Liver (tissue), 10 donors: ENCODE measurements at places on chromosomes 7 and 10.

DNA sequence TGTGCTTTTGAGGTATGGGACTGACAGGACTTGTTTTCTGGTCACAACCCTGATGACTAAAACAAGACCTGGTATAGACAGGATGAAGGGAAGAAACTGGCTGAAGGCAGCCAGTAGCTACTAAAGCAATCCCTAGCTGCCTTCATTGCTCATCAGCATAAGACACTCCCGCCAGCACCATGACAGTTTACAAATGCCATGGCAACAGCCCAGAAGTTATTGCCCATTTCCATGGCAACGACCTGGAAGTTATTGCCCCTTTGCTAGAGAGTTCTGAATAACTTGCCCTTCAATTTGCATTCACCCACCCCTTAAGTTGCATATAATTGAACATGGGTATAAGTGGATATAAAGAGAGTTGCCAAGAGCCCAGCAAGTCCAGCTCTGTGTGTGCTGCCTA lies 169.6 kb upstream of the FAM171A1 start:
- no peak for DNase-seq
- H3K4me3 ChIP-seq, result no peak overlapping the region
- H3K27ac ChIP-seq, result no peak overlapping the region
- no peaks in the 10 kb centered on the region for H3K4me1 ChIP-seq
- H3K36me3 ChIP-seq, result no peaks in the 10 kb centered on the region
- no peaks in the 10 kb centered on the region for H3K27me3 ChIP-seq

- H3K4me3 ChIP-seq, result no peak overlapping the region
- no peak overlapping the region for H3K27ac ChIP-seq
- H3K27me3 ChIP-seq, result no peaks in the 10 kb centered on the region
Observed at GRCh38 chr7:154744256-154744860, 258.6 kb downstream of the PAXIP1 start.

- H3K27me3 ChIP-seq, result no peaks in the 10 kb centered on the region
- H3K36me3 ChIP-seq, result no peaks in the 10 kb centered on the region
- no peaks in the 10 kb centered on the region for H3K4me1 ChIP-seq
- no peak for DNase-seq
- H3K27ac ChIP-seq, result no peak overlapping the region
Observed at GRCh38 chr7:16975712-16976111, 93.9 kb upstream of the AGR3 start.

- no peaks in the 10 kb centered on the region for H3K4me1 ChIP-seq
- H3K27me3 ChIP-seq, result no peaks in the 10 kb centered on the region
- H3K27ac ChIP-seq, result no peak overlapping the region
- no peak for DNase-seq
- H3K36me3 ChIP-seq, result no peaks in the 10 kb centered on the region
- H3K4me3 ChIP-seq, result no peak overlapping the region
Observed at GRCh38 chr10:93434991-93435491, 47.1 kb downstream of the MYOF start.

DNA sequence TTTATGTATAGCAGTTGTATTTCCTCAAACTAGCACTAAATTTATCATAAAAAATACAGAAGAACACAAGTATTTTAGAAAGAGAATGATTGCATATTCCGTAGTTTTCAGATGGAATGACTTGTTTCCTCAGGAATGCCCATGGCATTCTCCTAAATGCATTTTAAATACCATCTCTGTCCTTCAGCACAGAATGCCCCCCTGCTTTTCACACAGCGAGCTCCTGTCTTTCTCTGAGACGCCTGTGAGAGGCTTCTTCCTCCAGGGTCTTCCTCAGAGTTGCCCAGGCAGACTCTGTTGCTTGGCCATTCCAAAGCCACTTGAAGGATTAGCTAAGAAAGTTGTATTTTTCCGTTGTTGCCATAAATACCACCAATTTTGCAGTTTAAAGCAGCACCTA lies 10.1 kb downstream of the LANCL2 start:
- H3K27ac ChIP-seq, result no peak overlapping the region
- DNase-seq, result no peak
- H3K4me1 ChIP-seq, result no peaks in the 10 kb centered on the region
- H3K36me3 ChIP-seq, result no peaks in the 10 kb centered on the region
- no peak overlapping the region for H3K4me3 ChIP-seq

GRCh38 chr10:23951841-23952240 lies 257.1 kb upstream of the KIAA1217 start:
- DNase-seq, result no peak
- H3K27me3 ChIP-seq, result no peaks in the 10 kb centered on the region
- no peak overlapping the region for H3K27ac ChIP-seq
- H3K4me1 ChIP-seq, result no peaks in the 10 kb centered on the region
- H3K36me3 ChIP-seq, result no peaks in the 10 kb centered on the region

- H3K4me1 ChIP-seq, result no peaks in the 10 kb centered on the region
- no peaks in the 10 kb centered on the region for H3K36me3 ChIP-seq
- no peak for DNase-seq
- H3K27ac ChIP-seq, result no peak overlapping the region
- H3K4me3 ChIP-seq, result no peak overlapping the region
Observed at GRCh38 chr10:13911821-13912520, 325.2 kb downstream of the PRPF18 start.

DNA sequence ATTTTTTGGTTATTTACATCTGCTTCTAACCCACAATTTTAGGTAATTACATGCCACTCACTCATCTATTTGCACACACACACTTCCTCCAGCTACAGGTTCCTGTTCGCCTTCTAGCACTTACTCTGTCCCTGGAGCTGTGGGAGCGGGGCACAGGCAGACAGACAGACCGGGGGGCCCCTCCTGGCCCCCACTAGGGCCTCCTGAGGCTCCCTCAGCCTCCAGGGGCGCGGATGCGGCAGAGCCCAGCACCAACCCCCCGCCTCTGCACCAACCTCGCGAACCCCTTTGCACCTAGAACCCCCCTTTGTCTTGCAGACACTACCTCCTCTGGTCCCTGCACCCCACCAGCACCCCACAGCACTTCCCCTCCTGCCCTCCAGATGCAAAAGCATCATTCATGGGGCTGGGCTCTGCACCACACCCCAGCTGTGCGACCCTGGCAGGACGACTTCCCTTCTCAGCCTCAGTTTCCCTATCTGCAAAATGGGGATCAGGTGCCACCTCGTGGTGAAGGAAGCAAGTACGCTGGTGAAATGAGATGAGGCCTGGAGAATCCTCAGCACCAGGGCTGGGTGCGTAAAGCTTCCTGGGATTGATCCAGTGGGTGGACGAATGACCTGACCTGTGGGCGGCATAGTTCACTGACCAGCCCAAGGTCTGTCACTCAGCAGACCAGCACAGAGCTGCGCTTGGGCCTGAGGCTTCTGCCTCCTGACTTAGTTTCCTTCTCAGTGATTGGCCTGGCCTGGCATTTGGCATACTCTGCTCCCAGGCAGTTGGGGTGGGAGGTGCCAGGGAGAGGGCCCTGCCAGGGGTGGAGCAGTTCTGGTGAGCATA lies 37.9 kb downstream of the ELFN1 start:
- H3K27ac ChIP-seq, result peak overlapping the region; percentile 71
- H3K36me3 ChIP-seq, result no peaks in the 10 kb centered on the region
- no peak overlapping the region for H3K4me3 ChIP-seq
- H3K27me3 ChIP-seq, result no peaks in the 10 kb centered on the region
- DNase-seq, result no peak

- H3K36me3 ChIP-seq, result no peaks in the 10 kb centered on the region
- peak overlapping the region; percentile 81 for H3K4me3 ChIP-seq
- peaks cover 10% of the 10 kb centered on the region for H3K4me1 ChIP-seq
- no peak for DNase-seq
- no peaks in the 10 kb centered on the region for H3K27me3 ChIP-seq
Observed at GRCh38 chr10:89250865-89251408, 638 bp downstream of the LIPA start.

DNA sequence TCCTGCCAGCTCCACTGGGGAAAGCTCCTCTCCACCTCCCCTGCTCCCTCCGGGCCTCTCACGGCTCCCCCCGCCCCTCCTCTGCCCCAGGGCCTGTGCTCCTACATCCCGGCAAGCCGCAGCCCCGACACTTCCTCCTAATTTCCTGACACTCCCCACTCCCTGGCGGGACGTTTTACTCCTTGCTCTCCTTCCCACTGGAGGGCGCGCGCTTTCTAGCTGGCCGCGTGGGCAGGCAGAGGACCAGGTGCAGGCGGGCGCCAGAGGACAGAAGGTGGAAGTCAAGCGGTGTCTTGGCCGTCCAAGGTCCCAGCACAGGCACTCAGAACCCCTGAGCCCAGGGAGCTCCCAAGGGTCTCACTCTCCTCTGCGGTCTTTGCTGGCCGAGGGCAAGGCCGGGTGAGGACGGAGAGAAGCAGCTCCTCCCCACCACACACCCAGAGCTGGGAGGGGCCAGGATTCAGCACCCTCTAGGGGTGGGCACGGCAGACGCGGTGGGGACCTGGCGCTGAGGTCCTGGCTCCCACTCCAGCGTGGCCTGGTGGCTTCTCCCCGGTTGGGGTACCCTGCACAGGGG lies 19.1 kb downstream of the ADAM8 start:
- H3K36me3 ChIP-seq, result no peaks in the 10 kb centered on the region
- H3K4me3 ChIP-seq, result no peak overlapping the region

- no peaks in the 10 kb centered on the region for H3K27me3 ChIP-seq
- peaks cover 6% of the 10 kb centered on the region for H3K4me1 ChIP-seq
- no peak for DNase-seq
- H3K4me3 ChIP-seq, result no peak overlapping the region
- H3K27ac ChIP-seq, result no peak overlapping the region
Observed at GRCh38 chr10:127911218-127911866, 4.4 kb downstream of the PTPRE start.

GRCh38 chr10:73094986-73095480 lies 1.6 kb downstream of the P4HA1 start:
- peaks cover 15% of the 10 kb centered on the region for H3K4me1 ChIP-seq
- no peak for DNase-seq
- H3K36me3 ChIP-seq, result no peaks in the 10 kb centered on the region
- no peaks in the 10 kb centered on the region for H3K27me3 ChIP-seq

GRCh38 chr10:22251751-22252223 lies 34.0 kb upstream of the EBLN1 start:
- H3K27me3 ChIP-seq, result no peaks in the 10 kb centered on the region
- H3K4me3 ChIP-seq, result peak overlapping the region; percentile 87
- H3K27ac ChIP-seq, result peak overlapping the region; percentile 74
- no peaks in the 10 kb centered on the region for H3K36me3 ChIP-seq
- peaks cover 1% of the 10 kb centered on the region for H3K4me1 ChIP-seq

- no peak overlapping the region for H3K27ac ChIP-seq
- no peaks in the 10 kb centered on the region for H3K36me3 ChIP-seq
- no peaks in the 10 kb centered on the region for H3K27me3 ChIP-seq
- DNase-seq, result no peak
Observed at GRCh38 chr10:32417911-32418547, 27.9 kb upstream of the CCDC7 start.

DNA sequence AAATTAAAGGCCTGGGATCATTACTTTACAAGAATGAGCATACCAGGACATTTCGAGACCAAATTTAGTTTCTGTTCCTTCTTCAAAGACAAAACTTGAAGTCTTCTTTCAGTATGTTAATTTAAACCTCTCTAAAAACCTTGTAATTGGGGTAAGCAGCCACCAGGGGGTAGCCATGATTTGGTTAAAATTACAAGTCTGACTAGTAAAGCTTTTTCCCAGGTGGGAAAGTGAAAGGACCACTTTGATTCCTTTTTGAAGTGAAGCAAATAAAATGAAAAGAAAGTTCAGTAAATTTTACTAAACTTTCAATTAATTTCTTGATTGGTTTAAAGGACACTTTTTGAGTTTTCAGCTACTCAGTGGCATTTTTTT lies 294.3 kb downstream of the BBS9 start:
- H3K4me3 ChIP-seq, result no peak overlapping the region
- H3K27ac ChIP-seq, result no peak overlapping the region
- no peaks in the 10 kb centered on the region for H3K27me3 ChIP-seq
- no peaks in the 10 kb centered on the region for H3K4me1 ChIP-seq

GRCh38 chr7:33773053-33773452 lies 132.3 kb upstream of the BMPER start:
- DNase-seq, result no peak
- H3K27me3 ChIP-seq, result no peaks in the 10 kb centered on the region
- H3K27ac ChIP-seq, result no peak overlapping the region
- H3K4me3 ChIP-seq, result no peak overlapping the region
- no peaks in the 10 kb centered on the region for H3K36me3 ChIP-seq
- no peaks in the 10 kb centered on the region for H3K4me1 ChIP-seq

- H3K4me1 ChIP-seq, result no peaks in the 10 kb centered on the region
- H3K36me3 ChIP-seq, result no peaks in the 10 kb centered on the region
- no peaks in the 10 kb centered on the region for H3K27me3 ChIP-seq
- H3K4me3 ChIP-seq, result no peak overlapping the region
- DNase-seq, result no peak
Observed at GRCh38 chr7:79199961-79200360, 253.5 kb downstream of the MAGI2 start.

GRCh38 chr10:47196691-47197090 lies 103.3 kb upstream of the GDF10 start:
- H3K27ac ChIP-seq, result no peak overlapping the region
- no peaks in the 10 kb centered on the region for H3K4me1 ChIP-seq
- DNase-seq, result no peak
- H3K36me3 ChIP-seq, result no peaks in the 10 kb centered on the region
- H3K4me3 ChIP-seq, result no peak overlapping the region

GRCh38 chr10:43421519-43421918 lies 12.5 kb upstream of the HNRNPF start:
- H3K27ac ChIP-seq, result peak overlapping the region; percentile 95
- no peaks in the 10 kb centered on the region for H3K36me3 ChIP-seq
- no peak for DNase-seq

GRCh38 chr10:69630651-69631400 lies 779 bp downstream of the FAM241B start:
- H3K4me3 ChIP-seq, result no peak overlapping the region
- no peaks in the 10 kb centered on the region for H3K27me3 ChIP-seq
- peak; percentile 30 for DNase-seq
- H3K4me1 ChIP-seq, result peaks cover 6% of the 10 kb centered on the region
- no peaks in the 10 kb centered on the region for H3K36me3 ChIP-seq

DNA sequence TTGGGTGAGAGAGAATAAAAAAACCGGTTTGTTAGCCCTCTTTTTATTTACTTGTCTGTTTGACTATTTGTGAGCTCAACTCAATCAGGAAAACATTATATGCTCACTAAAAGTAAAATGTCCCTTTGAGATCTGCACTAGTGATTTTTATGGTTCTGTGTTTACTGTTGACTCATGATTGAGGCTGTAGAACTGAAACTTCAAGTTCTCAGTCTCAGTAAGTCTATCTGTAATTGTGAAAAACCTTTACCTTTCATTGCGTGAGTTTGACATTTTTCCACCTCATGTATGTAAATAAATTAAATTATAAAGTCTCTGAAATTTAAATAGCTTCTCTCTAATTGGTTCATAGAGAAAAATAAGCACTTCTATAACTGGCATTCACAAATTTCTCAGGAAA lies 17.0 kb upstream of the CASD1 start:
- no peaks in the 10 kb centered on the region for H3K27me3 ChIP-seq
- no peak for DNase-seq
- H3K4me3 ChIP-seq, result no peak overlapping the region
- no peaks in the 10 kb centered on the region for H3K4me1 ChIP-seq
- no peaks in the 10 kb centered on the region for H3K36me3 ChIP-seq
- H3K27ac ChIP-seq, result no peak overlapping the region

GRCh38 chr7:101804088-101804963 lies 13.1 kb upstream of the CUX1 start:
- no peaks in the 10 kb centered on the region for H3K36me3 ChIP-seq
- no peak overlapping the region for H3K27ac ChIP-seq
- no peaks in the 10 kb centered on the region for H3K27me3 ChIP-seq
- no peak overlapping the region for H3K4me3 ChIP-seq
